Stimulated activated CD8-positive, alpha-beta memory T cell treated with anti-CD3 and anti-CD28 coated beads, Interleukin-7, amount 100 ng/mL, for 1 hour (primary cell): ENCODE measurements at places on chromosomes 3 and 15.

- DNase-seq, result no peak
Measured at GRCh38 chr3:197354568-197355001, 56.2 kb upstream of the DLG1 start.

DNA sequence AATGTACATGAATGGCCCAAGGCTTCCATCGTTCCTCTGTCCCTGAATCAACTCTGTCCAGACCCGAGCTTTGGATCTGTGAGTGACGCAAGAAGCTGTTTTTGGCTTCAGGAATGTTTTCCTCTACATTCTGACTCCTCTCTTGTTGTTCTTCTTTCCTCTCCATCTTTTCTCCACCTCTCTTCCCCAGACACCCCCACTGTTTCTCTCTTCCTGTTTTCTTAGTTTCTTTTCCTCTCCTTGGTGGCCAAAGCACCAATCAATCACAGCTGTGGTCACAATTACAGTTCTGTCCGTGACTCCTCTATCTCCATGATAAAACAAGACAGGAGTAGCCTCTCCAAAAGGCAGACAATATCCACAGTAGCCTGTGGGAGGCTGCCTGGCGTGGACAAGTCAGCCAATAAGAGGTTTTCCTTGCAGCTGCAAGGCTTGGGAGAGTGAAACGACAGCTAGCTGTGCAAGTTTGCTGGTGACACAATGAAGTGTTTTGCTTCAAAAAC lies 4.9 kb upstream of the TMEM212 start:
- DNase-seq, result no peak

DNA sequence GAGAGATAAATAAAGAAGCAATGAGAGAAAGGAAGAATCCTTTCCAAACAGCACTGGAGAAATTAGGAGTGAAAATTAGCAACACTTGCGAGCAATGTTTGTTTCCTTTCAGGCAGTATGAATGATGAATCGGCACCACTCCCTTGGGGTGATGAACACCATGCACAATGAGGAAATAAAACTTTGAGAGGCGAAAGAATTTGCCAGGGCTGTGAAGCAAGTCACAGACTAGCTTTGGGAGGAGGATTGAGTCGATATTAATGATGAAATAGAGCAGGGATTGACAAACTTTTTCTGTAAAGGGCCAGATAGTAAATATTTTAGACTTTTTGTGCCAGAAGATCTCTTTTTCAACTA lies 237.7 kb downstream of the AGBL1 start:
- no peak for DNase-seq

GRCh38 chr15:70055601-70056051 lies 42.1 kb downstream of the TLE3 start:
- no peak for DNase-seq

GRCh38 chr3:37114251-37115145 lies 59.9 kb downstream of the LRRFIP2 start:
- DNase-seq, result no peak

DNA sequence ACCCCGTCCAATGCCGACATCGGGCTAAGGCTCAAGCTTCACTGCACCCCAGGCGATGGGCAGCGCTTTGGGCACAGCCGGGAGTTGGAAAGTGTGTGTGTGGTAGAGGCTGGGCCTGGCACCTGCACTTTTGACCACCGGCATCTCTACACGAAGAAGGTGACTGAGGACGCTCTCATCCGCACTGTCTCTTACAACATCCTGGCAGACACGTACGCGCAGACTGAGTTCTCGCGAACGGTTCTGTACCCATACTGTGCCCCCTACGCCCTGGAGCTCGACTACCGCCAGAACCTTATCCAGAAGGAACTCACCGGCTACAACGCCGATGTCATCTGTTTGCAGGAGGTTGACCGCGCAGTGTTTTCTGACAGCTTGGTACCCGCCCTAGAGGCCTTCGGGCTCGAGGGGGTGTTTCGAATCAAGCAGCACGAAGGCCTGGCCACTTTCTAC lies 1.0 kb downstream of the PDE12 start:
- no peak for DNase-seq

- DNase-seq, result no peak
Measured at GRCh38 chr15:39075756-39076341, 505.0 kb upstream of the THBS1 start.

DNA sequence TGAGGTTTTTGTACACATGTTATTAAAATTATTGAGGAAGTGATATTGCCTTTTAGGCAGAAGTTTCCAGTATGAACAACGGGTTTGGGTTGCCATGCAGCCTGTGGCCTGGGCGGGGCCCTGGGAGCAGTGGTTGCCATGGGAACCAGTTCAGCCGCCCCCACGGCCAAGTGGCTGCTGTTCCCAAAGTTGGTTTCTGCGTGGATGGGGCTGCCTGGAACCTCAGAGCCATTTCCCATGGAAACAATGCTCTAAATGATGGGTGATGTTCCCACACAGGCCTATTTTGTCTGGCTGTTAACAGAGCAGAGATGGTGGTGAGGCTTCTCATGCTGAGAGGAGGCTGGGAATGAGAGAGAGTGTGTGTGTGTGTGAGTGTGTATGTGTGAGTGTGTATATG lies 19.5 kb downstream of the MRAS start:
- DNase-seq, result no peak

DNA sequence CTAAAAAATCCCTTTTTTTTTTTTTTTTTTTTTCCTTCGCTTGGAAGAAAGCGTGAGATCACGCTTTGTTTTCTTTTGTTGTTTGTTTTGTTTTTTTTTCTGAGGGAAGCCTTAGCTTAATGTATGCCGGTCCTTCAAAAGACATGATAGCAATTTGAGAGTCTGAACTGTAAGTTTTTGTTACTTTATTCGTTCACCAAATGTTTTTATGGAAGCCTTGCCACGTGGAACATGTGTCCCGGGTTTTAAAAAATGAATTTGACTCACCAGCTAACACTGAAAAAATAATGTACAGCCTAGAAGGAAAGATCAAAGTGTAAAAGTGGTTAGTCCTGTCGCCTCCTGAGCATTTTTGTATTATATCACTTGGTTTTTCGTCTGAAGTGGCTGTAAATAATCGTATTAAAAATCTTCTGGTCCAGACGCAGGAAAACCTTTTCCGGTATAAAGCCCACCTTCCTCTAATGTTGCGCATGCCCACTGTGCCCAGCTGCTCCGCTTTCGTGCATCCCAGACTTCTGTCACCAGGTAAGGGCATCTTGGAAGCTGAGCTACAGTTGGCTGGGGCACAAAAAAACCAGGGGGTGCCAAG lies 795 bp upstream of the MYNN start:
- DNase-seq, result peak; percentile 43

- no peak for DNase-seq
Measured at GRCh38 chr3:188776447-188776846, 395.3 kb upstream of the TPRG1 start.

DNA sequence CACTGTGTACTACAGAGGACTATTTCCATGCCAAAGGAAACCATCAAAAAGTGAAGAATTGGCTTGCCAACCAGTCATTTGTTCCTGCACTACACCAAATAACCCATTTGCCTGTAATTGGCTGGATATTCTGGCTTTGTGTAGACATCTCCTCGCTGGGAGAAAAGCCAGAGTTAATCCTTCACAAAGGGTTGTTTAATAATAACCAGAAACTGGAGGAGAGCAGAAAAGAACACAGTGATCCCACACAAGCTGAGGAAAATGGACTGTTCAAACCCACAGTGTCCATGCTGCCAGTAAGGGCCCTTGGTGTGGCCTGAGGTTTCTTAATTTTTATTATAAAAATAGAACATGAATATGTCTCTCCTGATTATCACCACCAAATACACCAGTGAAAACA lies 294.0 kb downstream of the RORA start:
- no peak for DNase-seq

GRCh38 chr3:9339761-9340471 lies 22.9 kb upstream of the THUMPD3 start:
- DNase-seq, result no peak

- DNase-seq, result no peak
Measured at GRCh38 chr15:70892002-70892911, at the start of the genes LRRC49 and THAP10. TSS of gene LRRC49 (plus strand) at chr15:70892826. CDS start at chr15:70892895, 69 bp downstream. TSS of gene THAP10 (minus strand) at chr15:70892433. CDS start at chr15:70892272, 161 bp downstream.

DNA sequence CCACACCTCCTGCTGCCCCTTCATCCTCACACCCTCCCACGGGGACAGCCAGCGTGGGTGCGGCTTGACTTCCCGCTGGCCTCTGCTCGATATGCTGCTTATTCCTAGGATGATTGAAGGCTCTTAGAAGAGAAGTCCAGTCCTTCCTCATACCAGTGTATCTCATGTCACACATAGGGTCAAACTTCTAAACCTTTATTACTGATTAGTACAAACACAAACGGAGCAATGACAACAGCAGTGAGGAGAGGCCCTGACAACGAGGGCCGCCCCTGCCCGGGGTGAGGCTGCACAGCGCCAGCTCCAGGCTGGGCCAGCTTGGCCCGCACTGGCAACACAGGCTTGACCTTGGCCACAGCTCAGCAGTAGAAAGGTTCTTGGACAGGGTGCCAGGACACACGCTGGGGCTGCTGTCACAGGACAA lies 3.7 kb downstream of the CIB1 start:
- no peak for DNase-seq
